HFFc6 (cell line): ENCODE measurements at places on chromosomes 16 and 17.

DNA sequence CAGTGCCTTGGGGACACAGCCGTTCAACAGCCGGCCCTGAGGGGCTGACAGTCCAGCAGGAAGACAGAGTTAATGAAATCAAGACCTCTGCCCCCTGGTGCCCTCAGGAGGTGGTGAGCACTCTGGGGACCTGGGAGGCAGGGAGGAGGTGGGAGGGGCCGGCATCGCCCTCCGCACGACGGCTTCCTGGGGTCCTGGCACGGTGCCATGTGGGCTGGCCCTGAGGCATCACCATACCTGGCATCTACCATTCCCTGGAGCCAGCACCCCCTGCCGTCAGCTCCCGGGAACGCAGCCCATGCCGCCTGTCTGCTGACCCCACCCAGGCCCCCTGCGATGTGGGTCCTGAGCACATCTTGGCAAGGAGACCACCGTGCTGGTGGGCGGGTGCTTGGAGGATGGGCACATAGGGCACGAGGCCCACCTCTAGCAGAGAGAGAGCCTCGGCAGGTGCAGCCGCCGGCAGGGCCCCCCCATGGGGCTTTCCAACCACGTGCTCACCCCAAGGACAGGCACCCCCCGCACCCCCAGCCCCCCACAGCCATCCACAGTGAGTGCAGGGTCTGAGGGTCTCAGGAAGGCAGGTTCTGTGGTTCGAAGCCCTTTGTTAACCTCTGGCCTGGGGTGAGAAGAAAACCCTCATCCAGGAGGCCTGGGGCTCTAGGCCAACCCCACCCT lies 52.5 kb downstream of the ZFPM1 start:
- no peak for DNase-seq

GRCh38 chr17:80119271-80119791 lies 17.9 kb downstream of the GAA start:
- DNase-seq = no peak

DNA sequence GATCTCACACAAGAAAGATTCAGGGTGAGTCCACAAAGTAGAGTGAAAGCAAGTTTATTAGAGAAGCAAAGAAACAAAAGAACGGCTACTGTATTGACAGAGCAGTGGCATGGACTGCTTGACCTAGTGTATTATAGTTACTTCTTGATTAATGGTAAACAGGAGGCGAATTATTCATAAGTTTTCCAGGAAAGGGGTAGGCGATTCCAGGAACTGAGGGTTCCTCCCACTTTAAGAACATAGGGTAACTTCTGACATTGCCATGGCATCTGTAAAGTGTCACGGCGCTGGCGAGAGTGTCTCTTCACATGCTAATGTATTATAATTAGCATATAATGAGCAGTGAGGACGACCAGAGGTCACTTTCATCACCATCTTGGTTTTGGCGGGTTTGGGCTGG lies 93.2 kb downstream of the CACNG3 start:
- no peak for DNase-seq

GRCh38 chr16:75471723-75472633 lies 7.5 kb upstream of the TMEM170A start:
- DNase-seq = peak; percentile 60

DNA sequence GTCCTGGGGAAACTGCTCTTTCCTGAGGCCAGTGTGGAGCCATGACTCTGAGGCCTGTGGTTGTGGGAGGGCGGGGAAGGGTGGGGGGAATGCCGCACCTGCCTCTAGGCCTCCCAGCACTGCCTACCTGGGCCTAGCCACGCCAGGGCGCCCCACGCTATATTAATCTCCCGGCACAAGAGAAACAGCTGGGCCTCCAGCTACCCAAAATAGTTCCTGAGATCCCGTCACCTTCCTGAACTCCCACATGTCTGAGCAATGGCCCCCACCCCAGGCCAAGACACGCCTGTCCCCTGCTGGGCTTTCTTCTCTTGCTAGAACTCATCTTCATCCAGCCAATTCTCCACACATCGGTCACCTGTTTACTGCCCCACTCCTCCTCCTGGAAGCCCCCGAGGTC lies 13.0 kb upstream of the MTSS2 start:
- no peak for DNase-seq

- DNase-seq = no peak
Measured at GRCh38 chr17:35906926-35907637, 23.5 kb downstream of the RDM1 start.

DNA sequence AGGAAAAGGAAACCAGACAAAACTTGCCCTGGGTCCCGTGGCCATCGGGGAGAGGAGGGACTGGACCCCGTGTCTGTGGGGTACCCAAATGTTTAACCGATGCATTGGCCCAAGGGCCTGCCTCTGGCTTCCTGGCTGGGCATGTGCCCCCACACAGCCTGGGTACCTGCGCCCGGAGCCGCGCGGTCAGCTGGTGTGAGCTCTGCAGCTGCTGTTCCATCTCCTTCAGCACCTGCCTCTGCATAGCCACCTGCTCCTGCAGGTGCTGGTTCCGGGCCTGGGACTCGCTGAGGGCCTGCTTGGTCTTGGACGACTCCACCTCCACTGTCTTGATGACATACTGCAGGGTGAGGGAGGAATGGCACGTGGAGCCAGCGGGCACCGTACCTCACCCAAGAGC lies 31.9 kb downstream of the KIFC3 start:
- DNase-seq = no peak

DNA sequence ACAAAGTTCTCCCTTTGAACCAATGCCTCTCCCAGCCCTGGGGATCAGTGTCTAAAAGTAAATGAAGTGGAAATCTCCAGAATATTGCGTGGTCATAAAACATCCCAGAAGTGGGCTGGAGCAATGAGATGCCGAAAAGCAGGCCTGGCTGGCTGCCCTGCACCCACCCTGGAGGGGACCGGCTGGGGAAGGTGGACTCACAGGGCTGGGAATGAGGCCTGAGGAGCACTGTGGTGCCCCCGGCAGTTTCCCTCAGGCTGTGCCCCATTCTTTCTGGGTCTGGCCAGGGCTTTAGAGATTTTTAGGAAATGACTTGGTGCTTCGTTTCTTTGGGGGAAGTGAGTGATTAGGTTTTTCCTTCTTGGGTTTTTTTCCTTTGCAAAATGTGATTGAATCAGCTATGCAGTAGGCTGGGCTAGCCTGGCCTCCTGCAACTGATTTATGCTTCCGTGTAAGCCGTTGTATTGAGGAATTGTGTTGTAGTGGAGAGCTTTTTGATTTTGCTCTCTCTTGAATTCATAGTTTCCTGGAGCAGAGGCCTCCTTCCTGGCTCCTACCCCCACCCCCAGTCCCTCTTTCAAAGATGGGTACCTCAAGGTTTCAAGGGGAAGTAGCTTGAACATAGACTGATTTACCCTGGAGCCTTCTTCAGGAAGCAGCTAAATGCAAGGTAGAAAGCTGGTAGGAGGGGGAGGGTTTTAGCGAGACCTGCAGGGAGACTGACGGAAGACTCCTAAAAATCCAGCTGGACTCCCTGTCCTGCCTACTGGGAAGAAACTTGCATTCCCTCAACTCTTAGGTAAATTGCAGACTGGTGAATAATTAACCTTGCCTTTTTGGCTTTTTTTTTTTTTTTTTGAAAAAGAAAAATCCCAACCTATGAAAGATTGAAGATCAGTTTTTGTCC lies 170.2 kb downstream of the RAB11FIP4 start:
- DNase-seq = peak; percentile 84

GRCh38 chr17:18138065-18138749 lies 29.7 kb downstream of the MYO15A start:
- DNase-seq = no peak

DNA sequence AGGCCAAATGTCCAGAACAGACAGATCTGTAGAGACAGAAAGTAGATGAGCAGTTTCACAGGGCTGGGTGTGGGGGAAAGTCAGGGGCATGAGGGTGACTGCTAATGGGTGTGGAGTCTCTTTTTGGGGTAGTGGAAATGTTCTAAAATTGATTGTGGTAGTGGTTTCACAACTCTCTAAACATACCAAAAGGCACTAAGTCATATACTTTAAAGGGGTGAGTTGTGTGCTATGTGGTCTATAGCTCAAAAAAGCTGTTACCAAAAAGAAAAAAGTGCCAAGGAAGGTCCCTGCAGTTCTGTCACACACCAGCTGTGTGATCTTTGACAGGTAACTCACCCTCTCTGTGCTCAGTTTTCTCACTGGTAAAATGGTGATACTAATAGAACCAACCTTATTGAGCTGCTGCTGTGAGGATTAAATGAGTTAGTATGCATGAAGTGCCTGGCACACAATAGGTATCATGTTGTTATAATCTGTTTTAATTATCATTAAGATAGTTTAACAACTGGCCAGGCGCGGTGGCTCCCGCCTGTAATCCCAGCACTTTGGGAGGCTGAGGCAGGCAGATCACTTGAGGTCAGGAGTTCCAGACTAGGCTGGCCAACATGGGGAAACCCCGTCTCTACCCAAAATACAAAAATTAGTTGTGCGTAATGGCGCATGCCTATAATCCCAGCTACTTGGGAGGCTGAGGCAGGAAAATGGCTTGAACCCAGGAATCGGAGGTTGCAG lies 10.3 kb downstream of the ITGAX start:
- DNase-seq = no peak

GRCh38 chr17:31593806-31594205 lies 202.3 kb downstream of the RAB11FIP4 start:
- peak; percentile 76 for DNase-seq

DNA sequence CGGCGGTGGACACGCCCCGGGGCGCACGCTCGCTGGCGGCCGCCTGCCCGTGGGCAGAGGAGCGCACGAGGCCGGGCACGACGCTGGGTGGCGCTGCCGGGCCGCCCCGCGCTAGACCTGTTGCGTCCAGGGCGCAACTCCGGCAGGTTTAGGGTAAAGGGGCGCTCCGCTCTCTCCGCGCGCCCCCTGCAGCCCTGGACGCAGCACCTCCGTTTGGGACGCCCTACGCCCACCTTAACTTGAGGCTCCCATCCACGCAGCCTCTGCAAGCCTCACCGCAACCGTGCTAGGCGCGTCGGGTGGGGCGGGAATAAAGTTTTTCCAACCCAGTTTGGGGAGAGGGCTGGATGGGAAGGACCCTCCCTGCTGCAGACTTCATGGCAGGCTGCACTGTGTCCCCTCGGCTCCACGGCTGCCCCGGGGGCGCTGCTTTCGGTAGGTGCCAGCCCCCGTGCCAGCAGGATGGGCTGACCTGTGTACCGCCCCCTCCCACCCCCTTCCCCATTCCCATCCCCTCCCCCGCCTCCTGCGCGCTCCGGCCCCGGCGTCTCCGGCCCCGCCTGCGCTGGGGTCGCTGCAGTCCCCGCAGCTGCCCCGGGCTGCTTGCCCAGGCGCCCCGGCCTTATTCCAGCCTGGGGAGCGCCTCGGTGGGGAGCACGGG lies at the start of gene SYT17:
Gene SYT17, plus strand, starts transcription at position 531 of the 661 bp plus-strand sequence. CDS start 407 bp downstream, outside the sequence.
- DNase-seq = peak; percentile 28

DNA sequence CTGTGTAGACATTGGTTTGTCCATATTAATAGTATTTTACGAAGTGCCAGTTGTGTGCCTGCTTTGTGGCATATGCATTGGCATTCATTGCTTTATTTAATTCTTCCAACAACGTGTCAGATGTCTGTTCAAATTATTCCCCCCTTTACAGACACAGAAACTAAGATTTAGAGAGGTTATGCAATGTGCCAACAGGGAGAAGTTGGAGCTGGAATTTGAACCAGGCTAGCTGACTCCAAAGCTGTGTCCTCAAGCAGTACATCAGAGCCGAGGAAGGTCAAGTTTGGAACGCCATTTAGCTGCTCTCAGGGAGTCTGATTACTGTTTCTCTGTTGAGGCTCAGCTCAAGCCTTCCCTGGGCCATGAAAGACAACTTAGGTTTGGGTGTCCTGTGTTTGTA lies 232.3 kb downstream of the WWOX start:
- no peak for DNase-seq

GRCh38 chr17:76123749-76124581 lies 17.1 kb downstream of the FOXJ1 start:
- DNase-seq = no peak

GRCh38 chr16:55505333-55506015 lies 3.4 kb upstream of the LPCAT2 start:
- DNase-seq = no peak
